ENCODE measurements at places on chromosomes 4 and X.
A peak's percentile ranks its signal among the peaks of the same experiment; 100 is the strongest.

DNA sequence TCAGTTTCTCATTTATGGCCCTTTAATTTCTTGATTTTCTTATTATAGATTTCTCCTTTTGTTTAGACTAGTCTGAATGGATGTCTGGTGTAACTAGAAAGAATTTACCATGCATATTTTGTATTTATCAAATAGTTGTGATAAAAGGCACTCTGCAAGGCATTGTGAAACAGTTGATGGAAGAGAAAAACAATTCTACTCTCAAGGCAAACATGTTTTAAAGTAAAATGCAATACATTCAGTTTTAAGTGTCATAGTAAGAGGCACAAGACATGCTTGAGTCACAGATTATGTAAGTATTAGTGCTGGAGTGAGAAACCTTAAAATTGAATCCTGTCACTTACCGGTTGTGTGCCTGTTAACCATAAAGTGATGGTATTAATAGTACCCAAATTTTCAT is 283.3 kb upstream of the DKK2 start:
- DNase-seq = no peak

DNA sequence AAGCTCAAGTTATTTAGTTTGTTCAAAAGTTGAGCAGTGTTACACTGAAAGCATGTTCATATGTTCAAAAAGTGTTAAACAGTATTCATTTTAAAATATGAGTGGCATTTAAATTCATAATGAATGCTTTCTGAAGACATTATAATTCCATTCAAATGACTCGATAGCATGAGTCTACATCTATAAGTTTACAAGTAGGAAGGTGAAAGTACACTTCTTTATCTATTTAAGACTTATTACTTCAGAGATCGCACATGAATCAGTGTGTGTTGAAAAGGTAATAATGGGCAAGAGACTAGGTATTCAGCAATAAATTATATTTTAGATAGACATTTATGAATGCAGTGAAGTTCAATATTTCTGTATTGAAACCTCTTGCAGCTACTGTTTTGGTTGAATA is 456.1 kb downstream of the GRXCR1 start:
- DNase-seq = no peak

DNA sequence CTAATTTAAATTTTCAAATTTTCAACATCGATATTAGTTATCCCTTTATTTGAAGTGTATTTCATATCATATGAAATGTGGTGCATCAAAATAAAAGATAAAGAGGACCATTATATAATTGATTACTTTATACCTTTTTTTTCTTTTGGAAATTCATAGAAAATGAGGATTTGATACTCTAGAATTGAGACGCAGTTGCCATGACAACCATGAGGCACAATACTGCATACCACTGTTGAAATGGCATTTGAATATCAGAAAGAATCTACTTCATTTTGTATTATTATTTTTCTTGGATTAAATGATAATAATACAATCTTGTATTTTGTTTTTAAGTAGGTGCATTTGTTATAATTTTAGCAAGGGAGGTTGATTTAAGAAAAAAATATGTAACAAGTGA is 323.1 kb downstream of the PCDH18 start:
- no peak for DNase-seq

- no peak for DNase-seq
Observed at GRCh38 chr4:65599340-65599739, 70.9 kb downstream of the EPHA5 start.

- no peak for DNase-seq
Observed at GRCh38 chr4:3011456-3012220, 48.3 kb downstream of the GRK4 start.

- DNase-seq = no peak
Observed at GRCh38 chr4:23130845-23131244, 438.1 kb downstream of the GBA3 start.

GRCh38 chr4:151718984-151719955 is 41.5 kb downstream of the GATB start:
- no peak for DNase-seq

- DNase-seq = no peak
Observed at GRCh38 chr4:94931626-94932025, 173.9 kb downstream of the BMPR1B start.

DNA sequence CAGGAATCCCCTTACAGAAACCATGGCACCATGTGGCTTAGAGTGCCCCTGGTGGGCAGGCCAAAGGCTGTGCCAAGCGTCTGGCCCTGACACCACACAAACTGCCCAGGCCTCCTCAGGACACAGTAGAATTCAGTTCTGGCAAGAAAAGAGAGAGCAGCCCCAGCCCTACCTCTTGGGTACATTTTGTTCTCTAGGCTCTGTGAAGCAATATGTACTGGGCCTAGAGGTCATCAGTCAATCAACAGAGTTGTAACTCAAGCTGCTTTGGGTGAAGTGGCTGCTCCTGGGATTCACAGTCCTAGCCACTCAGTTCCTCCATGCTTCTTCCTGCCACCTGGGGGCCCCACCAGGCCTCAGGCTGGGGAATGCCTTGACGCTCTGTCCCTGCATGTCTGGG is 158.1 kb upstream of the MAMLD1 start:
- DNase-seq = no peak

DNA sequence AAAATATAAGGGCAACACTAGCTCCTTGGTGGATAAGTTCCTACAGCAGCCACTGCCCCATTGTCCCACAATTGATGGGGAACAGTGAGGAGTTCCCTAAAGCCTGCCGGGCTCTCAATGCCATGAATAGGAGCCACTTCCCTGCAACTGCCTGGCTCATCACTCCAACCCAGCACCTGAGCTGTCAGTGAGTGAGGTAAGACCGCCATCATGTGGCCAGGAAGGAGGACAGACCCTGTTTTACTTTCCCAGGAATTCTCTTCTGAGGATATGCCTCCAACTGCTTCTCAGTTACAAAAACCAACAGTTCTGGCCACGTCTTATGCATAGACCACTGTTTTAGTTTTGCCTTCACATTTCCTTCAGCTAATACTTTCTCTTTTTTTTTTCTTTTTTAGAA is 45.5 kb downstream of the SRPX start:
- DNase-seq = no peak

DNA sequence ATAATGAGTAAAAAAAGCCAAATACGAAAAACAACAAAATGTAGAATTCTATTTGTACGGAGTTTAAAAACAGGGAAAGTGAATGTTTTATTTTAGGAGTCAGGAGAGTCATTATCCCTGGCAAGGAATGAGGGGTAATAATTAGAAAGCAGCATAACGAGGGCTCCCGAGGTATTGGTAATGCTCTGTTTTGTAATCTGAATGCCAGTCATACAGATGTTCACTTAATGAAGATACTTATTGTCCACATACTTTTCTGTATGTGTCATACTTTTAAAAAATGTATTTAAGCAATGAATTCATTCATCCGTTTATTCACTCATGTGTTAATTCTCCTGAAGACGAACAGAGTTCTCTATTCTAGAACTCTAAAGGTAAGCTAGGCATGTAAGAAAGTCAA is 87.8 kb upstream of the BMP2K start:
- no peak for DNase-seq

DNA sequence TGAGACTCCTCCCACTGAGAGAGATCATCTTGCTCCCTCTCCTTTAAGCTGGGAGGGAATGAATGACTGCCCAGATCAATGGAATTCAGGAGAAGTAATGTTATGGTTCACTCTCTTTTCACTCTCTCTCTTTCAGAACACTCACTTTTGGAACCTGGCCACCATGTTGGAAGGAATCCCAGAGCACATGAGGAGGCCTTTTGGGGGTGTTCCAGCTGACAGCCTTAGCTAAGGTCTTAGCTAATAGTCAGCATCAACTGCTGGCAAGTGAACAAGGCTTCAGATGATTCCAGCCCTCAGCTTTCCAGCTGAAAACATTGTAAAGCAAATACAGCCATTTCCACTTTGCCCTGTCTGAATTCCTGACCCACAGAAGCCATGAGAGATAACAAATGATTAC is 124.0 kb upstream of the CLNK start:
- no peak for DNase-seq

- no peak for DNase-seq
Observed at GRCh38 chrX:150213481-150214030, 149.6 kb upstream of the MAMLD1 start.

GRCh38 chr4:2650276-2650675 is 105.9 kb downstream of the TNIP2 start:
- no peak for DNase-seq

- no peak for DNase-seq
Observed at GRCh38 chrX:78452356-78452755, 124.9 kb upstream of the CYSLTR1 start.

- DNase-seq = peak; percentile 56
Observed at GRCh38 chr4:144288011-144288903, 147.7 kb upstream of the GYPA start.

GRCh38 chr4:24428850-24429249 is 155.5 kb downstream of the DHX15 start:
- no peak for DNase-seq

DNA sequence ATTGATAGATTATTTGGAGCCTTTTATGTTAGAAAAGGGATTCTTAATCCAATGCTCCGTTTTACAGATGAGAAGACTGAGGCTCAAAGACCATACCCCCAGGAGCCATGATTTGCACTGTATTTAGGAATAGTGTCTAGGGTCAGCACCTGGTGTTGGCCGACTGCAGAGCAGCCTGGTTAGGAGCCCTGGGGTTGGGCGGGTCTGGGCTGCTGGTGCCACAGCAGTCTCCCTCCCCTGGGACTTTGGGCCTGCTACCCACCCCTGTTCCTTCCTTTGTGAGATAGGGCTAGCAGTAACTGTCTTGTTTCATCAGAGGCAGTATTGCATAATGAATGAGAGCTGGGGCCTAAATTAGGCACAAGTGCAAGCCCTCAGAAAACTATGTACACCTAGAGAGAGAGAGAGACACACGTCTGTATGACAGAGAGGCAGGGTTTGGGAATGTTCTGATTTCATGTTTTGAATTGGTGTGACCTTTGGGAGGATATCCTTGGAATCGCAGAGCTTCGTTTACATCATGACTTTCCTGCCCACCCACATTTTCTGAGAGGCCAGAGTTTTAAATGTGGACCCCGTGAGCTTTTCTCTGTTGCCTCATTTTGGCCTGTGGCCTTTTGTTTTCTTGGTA is 111.7 kb downstream of the PTTG2 start:
- no peak for DNase-seq

GRCh38 chr4:1987296-1987695 is 21.5 kb downstream of the NELFA start:
- DNase-seq = no peak

DNA sequence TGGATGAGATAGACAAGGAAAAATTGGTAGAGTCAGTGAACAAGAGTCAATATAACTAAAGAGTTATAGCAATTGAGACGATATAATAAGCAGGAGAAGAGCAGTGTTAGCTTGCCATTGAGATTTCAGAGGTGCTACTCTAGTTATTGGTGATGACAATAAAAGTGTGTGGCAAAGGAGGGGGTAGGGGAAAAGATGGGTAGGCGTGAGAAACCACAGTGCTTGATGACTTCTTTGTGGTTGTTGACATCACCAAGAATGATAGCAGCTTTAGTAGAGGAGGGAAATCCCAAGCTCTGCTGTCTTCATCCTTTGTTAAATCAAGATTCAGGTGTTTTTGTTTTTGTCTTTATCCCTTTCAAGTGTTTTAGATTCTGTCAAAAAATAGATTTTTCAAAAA is 179.9 kb upstream of the PPP3CA start:
- DNase-seq = peak; percentile 43
